ENCODE measurements at places on chromosomes 4 and X.

DNA sequence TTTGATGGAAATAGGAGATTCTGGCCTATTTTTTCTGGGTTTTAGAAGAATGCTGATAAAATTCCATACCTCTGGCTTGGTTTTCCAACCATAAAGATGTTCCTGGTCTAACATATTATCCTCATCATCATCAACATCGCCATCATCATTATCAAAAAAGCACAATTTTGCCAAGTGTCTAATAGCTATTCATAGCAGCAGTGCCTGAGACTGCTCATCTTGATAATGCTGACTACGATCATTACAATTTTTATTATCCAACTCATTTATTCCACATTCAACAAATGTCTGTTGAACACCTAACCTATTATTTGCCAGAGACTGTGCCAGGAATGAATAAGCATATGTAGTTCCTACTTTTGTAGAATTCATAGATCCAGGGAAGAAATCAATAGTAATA is 303.5 kb upstream of the GATB start:
- DNase-seq: no peak

DNA sequence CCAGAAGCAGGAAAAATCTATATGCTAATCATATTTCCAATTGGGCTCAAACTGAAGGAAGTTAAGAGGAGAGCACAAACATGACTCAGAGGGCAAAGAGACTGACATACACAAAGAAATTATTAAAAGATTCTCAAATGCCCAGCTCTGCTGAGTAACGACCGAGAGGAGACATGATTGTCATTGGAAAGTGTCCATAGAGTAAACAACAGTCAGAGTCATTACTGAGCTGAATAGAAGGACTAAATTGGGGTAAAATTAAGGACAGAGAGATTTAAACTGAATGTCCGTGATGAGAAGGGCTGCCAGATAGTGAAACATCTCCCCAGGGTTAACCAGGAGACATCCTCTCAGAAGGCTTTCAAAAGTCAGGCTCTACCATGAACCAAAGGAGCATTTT is 111.2 kb upstream of the GALNT7 start:
- DNase-seq: no peak

DNA sequence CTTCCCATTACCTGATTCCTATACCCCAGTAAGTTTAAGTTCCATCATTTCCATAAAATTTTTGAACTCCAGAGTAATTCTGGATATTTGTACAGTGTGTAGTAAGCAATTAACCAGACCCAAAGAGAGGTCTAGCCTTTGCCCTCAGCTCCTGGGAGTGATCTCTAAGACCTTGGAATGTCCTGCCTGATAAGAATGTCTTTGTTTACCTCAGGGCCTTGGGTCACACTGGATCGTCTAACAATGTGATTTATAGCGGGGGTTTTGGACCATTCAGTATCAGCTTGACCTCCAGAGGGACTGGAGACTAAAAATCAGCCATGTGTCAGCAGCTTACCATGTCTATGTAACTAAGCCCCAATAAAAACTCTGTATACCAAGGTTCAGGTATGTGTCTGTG is 330.9 kb upstream of the PPP1R2C start:
- DNase-seq: no peak

DNA sequence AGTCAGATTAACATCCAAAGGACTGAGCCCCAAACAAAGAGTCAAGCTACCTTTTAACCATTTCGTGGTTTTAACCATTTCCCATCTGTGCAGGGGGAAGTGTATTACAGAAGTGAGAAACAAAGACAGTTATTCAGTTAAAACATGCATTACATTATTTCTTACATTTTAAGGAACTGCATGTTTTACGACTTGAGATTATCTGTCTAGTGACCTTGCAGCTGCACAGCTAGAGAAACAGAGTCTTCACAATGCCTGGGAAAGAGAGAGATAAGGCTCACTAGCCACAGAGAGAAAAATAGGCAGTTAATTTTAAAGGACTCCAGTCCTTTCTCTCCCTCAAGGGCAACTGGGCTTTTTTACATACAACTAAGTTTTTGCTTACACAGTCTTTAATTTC is 48.7 kb upstream of the KLHL4 start:
- no peak for DNase-seq

GRCh38 chr4:25658357-25658771 is 2.7 kb downstream of the SLC34A2 start:
- DNase-seq: no peak

DNA sequence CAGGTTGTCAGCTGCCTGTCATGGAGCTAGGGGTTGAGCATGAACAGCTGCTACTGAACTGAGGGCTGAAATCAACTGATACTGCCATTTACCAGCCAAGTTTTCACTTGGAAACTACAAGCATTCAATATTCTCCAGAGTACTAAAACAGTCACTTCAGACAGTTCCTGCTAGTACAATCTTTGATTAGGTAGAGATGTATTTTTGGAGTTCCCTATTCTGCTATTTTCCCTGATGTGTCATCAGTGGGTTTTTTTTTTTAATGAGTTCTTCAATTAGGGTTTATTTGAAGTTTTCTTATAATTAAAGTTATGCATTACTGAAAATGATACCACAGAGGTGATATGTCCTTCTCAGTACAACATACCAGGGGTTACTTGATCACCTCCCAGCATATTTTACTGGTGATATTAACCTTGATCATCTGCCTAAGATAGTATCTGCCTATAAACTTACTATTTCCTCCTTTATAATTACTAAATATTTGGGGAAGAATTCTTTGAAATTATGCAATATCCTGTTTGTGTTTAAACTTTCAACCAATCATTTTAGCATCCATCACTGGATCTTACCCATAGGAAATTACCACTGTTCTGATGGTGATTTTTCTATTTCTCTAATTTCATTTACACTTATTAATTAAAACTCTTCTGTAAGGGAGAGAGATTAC is 13.6 kb downstream of the PDCL2 start:
- no peak for DNase-seq

GRCh38 chrX:13780868-13781427 is 35.9 kb downstream of the GPM6B start:
- no peak for DNase-seq

GRCh38 chrX:148872161-148872535 is 371.7 kb downstream of the AFF2 start:
- no peak for DNase-seq

DNA sequence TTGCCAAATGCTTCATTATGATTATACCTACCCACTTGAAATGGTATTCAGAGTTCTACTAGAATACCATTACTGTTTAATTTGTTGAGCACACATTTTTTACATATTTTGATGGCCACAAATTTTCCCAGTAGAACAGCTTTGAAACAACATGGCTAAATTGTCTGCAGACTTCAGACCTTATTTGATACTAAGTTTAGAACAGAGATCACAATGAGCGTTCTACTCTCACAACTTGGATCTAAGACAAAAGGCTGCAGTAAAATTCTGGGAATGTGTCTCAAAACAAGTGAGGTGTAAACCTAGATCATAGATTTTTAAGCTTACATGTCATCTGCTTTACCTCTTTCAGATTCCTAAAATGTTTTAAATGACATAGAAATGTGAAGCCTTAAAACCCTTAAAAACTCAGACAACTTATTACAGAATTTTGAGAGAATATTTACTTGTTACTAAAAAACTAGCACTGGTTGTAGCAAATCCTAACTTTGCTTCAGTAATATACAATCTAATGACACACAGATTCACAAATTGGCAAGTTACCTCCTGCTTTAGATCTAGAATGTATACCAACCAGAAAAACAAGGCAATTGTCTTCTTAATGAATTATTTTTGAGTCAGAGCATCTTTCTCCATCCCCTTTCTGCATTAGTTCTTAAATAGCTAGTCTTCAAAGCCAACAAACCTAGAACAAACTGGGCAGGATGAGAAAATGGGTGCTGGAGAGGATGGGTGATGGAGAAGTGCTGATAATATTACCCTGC is 243.3 kb downstream of the SLC7A11 start:
- DNase-seq: no peak

- no peak for DNase-seq
Observed at GRCh38 chrX:129908636-129909035, 2.7 kb downstream of the UTP14A start.

DNA sequence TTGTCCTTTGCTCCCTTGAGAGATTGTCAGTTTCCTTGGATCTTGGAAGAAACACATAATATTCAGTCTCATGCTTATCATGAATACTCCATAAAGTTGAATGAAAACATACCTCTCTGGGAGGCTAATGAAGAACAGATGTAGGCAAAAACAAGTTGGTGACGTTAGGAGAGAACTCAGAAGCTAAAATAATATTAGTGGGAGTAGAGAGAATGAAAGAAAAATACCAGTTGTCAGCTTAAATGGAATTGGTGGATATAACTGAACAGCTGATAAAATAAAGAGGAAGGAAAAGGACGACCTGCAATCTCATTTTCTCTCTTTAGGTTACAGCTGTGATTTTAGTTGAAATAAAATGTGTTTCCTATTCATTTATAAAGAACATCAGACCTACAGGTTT is 124.8 kb downstream of the SNCA start:
- no peak for DNase-seq

DNA sequence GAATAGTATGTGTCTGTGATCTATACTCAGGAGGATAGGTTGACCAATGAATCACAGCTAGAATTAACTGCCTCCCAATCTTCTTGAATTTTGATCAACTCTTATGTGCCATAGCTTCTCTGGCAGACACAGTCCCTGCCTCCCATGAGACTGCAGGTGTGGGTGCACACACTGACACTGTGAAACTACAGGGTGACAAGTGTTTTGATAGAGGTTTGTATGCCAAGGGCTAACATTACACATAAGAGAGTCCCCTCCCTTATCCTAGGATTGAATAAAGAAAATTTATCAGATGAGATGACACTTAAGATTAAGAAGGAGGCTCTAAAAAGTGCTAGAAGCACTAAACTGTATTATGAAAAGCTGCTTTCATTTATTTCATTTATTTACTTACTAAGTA is 218.4 kb upstream of the BMP3 start:
- no peak for DNase-seq

DNA sequence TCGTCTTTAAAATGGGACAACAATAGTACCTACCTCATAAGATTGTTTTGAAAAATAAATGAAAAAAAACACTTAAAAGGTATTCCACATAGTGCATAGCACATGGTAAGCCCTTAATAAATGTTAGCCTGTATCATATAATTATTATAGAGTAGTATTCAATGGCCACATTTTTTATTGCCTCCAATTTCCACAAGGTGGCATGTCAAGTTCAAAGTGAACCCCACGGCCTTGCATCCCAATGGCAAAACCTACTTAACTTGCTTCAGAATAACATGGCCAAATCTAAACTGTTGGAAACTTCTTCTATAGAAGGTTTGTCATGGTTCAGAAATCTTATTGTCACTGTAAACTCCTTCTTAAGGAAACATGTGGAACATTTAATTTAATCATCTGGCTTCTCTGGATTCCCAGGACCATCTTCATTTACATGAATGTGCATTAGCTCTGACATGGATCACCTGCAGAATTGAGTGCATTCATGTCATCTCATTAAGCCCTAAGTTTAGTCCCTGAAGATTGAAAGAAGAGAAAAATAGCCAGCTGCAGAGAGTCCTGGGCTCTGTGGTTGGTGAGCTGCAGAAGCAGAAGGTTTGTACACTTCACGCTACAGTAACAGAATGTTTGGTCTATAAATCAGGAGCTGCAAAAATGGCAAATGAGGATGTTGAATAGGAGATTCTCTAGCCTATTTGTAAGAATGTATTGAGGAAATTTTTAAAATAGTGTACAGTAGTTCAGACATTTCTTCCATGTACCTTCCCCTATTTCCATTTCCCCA is 61.0 kb downstream of the ANXA3 start:
- no peak for DNase-seq

- no peak for DNase-seq
Observed at GRCh38 chr4:101284546-101284945, 62.8 kb downstream of the PPP3CA start.

GRCh38 chr4:127138586-127138985 is 494.2 kb upstream of the INTU start:
- DNase-seq: no peak

DNA sequence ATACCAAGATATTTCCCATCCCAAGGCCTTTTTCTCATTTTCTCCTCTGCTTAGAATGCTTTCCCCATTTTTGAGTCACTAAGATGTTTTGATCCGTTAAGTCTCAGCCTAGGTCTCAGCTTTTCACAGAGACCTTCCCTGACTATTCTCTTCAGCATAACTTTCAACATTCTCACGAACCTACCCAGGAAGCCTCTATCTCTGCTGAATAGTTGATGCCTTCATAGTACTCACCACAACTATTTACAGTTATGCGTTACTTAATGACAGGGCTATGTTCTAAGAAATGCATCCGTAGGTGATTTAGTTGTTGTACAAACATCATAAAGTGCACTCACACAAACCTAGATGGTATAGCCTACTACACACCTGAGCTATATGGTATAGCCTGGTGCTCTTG is 64.5 kb downstream of the ARL9 start:
- DNase-seq: no peak

- DNase-seq: no peak
Observed at GRCh38 chrX:123093792-123094191, 90.3 kb upstream of the GRIA3 start.

DNA sequence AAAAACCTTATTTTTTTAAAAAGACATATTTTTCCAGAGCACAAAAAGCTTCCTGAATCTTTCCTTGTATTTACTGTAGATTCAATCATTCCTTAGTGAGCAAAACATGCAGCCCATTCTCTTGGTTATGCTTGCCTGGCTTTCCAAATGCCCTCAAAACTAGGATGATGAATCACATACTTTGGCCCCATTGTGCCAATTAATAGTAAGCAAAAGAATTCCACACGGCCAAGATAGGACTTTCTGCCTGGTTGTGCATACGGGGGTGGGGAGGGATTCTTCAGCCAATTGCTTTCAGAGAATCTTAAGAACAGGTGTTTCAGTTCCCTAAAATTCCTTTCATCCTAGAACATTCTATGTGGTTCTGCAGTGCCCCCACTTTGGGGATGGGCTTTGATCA is 7.0 kb downstream of the RAI2 start:
- DNase-seq: no peak

- no peak for DNase-seq
Observed at GRCh38 chr4:169150806-169151205, 120.0 kb downstream of the SH3RF1 start.

- DNase-seq: no peak
Observed at GRCh38 chrX:44456685-44457084, 86.0 kb downstream of the FUNDC1 start.

DNA sequence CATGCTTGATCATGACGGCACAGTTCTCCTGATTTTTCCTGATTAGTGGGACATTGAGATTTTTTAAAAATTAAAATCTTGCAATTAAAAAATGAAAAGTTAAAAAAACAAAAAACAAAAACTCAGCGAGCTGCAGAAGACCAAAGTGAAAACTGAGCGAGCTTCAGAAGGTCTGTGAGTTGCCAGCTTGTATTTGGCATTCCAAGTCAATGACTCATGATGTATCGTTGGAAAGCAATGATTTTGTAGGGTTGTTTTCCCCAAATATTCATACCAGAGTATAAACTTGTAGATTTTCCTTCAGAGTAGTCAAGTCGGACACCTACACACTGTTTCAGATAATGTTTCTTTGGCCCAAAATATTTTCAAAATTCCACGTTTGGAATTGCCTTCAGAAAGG is 76.9 kb downstream of the LRRC66 start:
- no peak for DNase-seq
